ENCODE measurements at places on chromosomes 2 and 18.
A peak's percentile ranks its signal among the peaks of the same experiment; 100 is the strongest.

GRCh38 chr2:24342110-24342910 is 18.0 kb downstream of the ITSN2 start:
- DNase-seq: no peak

DNA sequence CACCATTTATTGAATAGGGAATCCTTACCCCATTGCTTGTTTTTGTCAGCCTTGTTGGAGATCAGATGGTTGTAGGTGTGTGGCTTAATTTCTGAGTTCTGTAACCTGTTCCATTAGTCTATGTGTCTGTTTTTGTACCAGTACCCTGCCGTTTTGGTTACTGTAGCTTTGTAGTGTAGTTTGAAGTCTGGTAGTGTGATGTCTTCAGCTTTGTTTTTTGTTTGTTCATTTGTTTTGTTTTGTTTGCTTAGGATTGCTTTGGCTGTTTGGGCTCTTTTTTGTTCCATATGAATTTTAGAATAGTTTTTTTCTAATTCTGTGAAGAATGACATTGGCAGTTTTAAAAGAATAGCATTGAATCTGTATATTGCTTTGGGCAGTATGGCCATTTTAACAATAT is 12.7 kb downstream of the GKN2 start:
- no peak for DNase-seq

DNA sequence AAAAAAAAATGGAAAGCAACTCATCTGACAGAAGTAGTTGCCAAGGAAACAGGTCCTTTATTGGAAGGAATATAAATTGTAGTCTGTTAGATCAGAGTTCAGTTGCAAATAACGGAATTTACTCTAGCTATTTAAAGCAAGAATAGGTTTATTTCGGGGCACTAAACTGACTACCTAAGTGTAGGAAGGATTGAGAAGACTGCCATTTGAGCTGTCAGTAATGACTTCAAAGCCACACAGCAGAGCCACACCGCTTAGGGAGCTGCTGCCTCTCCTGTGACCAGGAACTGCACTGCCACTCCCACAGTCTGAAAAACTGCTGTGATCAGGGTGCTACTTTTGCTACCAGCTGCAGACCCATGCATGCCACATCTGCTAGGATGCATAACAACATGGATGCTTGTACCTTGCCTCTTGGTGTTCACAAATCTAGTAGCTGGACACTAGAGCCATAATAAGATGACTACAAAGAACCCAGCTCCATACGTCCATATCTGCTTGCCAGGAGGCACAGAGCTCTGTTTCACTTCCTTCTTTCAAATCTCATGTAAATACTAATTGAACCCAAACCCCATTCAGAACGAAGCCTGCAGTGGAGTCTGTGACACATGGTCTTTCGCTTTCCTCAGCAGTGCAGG is 2.2 kb downstream of the DSG2 start:
- DNase-seq: no peak

DNA sequence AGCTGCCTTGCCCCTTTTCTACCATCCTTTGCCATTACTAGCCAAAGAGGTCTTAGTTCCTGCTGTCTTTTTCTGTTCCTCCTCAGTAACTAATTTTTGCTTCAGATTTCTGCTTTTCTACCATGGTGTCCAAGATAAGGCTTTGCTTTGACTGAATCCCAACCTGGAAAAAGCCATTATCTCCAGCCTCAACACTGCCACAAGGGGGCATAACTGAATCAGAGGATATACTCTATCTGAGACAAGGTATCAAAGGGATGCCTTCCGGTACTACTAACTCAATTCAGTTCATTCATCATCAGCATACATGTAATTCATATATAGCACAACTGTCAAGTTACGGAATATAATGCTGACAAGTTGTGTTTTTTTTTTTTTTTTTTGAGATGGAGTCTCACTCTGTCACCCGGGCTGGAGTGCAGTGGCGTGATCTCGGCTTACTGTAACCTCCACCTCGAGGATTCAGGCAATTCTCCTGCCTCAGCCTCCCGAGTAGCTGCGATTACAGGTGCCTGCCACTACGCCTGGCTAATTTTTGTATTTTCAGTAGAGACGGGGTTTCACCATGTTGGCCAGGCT is 11.4 kb downstream of the OSGEPL1 start:
- peak; percentile 41 for DNase-seq

DNA sequence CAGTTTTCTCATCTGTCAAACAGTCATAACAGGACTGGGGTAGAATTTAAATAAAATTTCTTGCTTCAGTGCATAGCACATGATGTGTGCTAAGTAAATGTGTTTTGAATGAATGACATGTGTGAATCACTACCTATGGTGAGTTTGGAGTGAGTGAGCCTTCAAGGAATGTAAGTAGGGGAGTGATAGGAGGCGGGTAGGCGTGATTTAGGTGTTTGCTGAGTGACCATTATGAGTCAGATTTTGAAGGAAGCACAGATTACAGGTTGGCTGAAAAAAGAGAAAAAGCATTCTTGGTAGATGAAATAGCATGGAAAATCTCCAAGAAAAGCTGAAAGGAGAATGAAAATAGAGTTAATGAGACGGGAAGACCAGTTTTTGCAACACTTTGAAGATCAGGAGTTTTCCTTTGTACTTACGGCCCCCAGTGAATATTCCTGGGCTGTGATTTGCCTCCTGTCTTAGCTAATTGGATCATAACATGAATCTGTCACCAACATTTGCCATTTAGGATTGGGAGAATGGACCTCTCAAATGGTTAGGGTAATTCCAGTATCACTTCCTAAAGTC is 136.9 kb upstream of the GATA6 start:
- DNase-seq: no peak

DNA sequence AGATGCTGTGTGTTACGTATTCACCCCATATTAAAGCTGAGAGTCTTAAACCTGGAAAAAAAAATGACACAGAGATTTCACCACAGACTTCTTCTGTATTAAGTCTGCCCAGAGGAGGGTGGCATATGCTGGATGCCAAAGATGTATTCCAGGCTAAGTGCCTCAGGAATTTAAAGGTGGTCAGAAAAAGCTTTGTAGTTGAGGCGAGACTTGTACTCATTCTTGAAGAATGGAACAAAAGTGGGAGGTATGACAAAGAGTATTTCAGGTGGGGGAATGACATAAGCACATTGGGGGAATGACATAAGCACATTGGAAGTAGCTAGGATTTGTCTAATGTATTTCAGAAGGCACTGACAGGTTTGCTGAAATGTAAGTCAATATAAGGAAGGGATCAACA is 98.6 kb downstream of the BABAM2 start:
- DNase-seq: no peak

DNA sequence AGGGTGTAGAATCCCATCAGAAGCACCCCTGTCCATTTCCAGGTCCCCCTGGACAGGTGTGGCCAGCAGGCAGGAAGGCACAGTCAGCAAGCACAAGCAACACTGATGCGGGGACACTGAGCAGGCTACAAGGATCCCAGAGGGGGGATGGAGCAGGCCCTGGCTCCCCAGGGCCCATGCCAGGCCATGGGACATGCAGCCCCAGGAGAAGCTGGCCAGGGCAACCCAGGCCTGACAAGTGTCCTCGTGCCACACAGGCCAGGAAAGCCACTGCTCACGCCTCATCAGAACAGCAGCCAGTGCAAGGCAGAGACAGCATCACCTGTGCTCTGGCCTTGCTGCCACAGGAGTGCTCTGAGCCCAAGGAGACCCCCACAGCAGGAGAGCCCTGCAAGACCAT is 14.1 kb upstream of the GPC1 start:
- DNase-seq: no peak

DNA sequence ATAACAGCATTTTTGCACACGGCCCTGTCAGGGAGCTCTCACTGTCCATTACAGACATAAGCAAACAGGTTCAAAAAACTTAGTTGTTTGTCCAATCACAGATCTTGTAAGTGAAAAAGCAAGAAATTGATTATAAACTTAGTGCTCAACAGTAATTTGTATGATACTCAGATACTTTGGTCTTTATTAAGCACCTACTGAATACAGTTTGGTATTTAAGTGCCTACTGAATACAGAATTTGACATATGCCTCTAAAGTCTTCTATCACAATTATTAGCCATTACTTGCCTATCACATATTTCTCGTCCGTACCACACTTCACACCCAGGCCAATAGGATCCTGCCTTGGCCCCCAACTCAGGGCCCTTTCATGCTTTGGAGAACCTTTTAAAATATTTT is 283.1 kb downstream of the SUCLG1 start:
- no peak for DNase-seq

Measured in stimulated activated CD8-positive, alpha-beta memory T cell treated with anti-CD3 and anti-CD28 coated beads, Interleukin-4, amount 100 ng/mL, for 48 hours (primary cell).